ENCODE measurements at places on chromosomes 7 and 10.

DNA sequence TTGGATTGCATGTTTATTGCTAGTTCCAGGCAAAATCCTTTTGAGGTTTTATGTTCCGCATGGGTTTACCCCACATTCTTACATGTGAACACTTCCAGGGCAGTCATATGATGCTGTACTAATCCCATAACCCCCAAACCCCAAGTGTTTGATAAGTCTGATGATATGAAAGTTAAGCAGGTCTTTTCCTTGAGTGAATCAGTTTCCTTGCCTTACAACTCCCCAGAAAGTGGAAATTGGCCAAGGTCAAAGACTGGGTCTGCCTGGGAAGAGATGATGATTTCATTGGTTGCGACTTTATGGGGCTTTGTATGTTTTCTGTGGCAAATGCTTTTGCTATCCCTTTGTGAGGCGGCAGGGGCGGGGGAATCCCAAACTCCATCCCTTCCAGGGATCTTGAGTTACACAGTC lies 24.7 kb downstream of the AFAP1L2 start:
- no peak for DNase-seq

- DNase-seq, result no peak
Measured at GRCh38 chr7:40610461-40610860, 475.7 kb downstream of the SUGCT start.

DNA sequence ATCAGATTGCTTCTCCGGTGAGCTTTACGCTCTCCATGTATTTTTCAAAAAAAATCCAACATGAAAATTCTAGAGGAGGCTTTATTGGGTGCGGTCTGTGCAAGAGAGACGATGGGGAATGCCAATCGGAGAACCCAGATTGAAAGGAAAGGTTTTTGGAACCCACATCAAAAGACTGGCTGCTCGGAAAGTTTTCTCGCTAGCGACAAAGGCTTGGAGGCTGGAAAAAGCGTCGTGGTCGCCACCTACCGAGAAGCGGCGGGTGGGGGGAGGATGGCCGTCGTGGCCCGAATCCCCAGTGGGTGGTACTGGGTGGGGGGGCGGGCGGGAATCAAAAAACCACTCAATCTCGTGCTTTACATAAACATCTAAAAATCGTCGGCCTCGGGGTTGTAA lies 1.1 kb upstream of the GTF2I start:
- DNase-seq, result peak; percentile 55

DNA sequence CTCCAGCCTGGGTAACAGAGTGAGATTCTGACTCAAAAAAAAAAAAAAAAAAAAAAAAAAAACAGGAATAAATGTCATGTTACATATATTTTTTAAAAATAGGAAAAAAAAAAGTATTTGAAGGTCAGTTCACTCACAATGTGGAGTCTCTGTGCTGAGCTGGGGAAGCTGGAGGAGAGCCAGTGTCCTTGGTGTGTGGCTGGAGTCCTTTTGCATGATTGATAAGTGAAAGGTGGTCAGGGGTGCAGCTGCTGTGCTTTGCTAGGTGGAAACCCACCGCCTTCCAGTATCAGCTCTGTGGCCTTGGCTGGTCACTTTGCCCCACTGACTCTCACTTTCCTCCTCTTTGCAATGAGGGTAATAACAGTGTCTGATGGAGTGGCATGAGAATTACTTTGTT lies 101.9 kb downstream of the VWC2 start:
- no peak for DNase-seq

GRCh38 chr7:74483402-74484336 lies 30.0 kb downstream of the GTF2IRD1 start:
- no peak for DNase-seq

- no peak for DNase-seq
Measured at GRCh38 chr10:96949039-96949683, 117.1 kb downstream of the LCOR start.

DNA sequence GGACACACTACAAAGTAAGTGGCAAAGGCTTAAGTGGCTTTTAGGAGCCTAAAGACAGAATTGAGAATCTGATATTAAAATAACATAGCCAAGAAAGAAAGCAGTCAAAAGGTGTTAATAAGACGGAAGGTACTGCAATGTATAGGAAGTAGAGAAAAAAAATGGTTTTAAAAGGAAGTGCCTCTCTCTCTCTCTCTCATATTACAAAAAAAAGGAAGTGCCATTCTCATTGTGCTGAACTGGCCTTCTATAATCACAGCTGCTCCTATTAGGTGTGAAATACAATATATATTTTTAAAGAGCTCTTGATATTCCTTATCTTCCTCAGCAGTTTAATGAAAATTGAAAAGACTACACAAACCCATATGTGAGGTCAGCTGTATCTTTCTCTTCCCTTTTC lies 199.4 kb upstream of the NPVF start:
- DNase-seq, result no peak

- no peak for DNase-seq
Measured at GRCh38 chr7:87797395-87797794, 78.8 kb downstream of the SLC25A40 start.

- no peak for DNase-seq
Measured at GRCh38 chr7:20402747-20403230, 72.1 kb downstream of the ITGB8 start.

DNA sequence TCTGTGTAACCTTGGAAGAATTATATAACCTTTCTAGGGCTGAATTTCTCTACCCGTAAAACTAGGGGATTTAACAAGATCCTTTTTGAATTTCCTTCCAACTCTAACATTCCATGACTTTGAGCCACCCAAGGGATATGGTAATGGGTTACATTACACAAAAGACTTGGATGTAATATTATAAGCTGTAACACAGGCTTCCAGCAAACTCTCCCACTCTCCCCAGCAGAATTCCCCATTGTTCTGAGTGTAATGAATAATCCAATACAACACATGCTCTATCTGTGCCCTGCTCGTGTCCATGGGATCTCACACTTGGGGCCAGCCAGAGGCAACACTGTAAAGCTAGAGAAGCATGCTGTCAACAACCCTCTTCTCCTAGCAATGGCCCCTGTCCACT lies 790.6 kb upstream of the AUTS2 start:
- no peak for DNase-seq

DNA sequence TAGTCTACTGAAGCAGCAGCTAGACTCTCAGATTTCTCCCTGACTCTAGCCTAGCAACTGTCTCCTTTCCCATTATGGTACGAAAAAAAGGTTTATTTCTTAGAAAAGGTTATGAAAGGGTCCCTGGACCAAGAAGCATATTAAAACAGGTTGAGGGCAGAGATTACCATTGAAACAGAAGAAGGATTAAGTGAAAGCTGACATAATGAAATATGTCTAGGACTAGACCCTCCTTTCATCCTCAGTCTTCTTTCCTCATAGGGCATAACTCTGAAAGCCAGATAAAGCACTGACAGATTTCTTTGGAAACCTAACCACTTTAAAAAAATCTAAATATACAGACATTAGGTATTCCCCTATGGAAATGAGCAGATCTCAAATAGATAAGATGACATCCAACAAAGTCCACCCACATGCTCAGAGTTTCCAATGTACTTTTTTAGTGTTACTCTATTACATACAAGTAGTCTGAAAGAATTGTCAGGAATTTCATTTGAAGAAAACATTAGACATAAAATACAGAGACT lies 58.6 kb downstream of the JMJD1C start:
- no peak for DNase-seq

DNA sequence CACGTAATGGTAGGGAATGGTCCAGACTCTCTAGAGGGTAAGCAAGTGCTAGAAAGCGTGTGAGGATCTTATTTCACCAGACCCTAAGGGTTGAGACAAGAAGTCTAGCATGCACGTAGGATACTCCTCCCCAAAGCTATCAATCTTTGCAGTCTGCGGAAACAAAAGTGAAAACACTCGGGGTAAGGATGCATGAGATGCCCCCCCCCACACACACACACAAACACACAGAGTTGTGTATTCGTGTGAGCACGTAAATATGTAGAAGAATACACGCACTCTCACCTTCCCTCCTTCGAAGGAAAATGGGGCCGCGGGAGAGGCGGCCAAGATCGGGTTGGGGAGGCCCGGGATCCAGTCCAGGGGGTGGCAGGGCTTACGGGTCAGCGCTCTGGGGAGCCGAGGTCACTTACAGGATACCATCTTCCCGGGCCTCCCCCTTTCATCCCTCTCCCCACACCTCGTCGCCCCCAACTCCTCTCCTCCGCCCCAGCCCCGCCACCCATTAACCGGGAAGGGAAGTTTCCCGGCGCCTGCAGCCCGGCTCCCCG lies 455 bp downstream of the CUL2 start:
- peak; percentile 8 for DNase-seq

GRCh38 chr10:101903827-101904550 lies 60.4 kb upstream of the KCNIP2 start:
- DNase-seq, result no peak

GRCh38 chr7:935164-935873 lies 19.2 kb downstream of the ADAP1 start:
- no peak for DNase-seq

DNA sequence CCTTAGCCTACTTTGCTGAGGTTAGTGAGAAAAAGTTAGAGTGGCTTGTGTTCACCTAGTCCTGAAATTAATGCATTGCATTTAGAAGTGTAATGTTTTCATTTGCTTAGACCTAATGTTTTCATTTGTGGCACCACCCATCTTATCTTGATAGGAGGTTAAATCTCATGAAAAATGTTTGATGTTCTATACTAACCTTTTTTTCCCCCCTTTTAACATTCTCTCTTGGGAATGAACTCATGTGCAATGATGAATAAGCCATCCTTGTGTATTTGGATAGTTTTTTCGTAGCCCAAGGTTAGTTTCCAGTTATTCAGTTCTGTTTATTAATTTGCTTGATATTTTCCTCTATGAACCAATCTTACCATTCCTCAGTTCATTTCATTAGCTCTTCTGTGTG lies 2.8 kb downstream of the FHIP2A start:
- no peak for DNase-seq

DNA sequence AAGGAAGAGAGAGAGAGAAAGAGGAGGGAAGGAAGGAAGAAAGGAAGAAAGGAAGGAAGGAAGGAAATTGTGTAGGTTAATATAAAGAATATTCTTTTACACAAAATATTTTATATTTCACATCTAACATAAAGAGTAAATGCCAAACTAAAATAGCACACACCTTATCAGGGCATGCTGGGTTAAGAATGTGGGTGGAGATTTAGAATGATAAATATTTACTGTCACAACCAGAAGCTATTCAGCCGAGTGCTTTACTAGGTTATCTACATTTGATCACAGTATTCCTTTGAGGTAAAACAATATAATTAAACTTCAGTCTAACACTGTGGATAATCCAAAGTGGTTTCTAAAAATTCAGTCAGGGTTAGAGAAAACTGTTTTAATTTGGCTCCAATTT lies 103.3 kb downstream of the SEMA3A start:
- no peak for DNase-seq

GRCh38 chr7:114102131-114102530 lies 183.3 kb upstream of the PPP1R3A start:
- no peak for DNase-seq

- no peak for DNase-seq
Measured at GRCh38 chr7:72234086-72234485, 178.1 kb downstream of the CALN1 start.

- no peak for DNase-seq
Measured at GRCh38 chr10:95605163-95605562, 44.0 kb upstream of the SORBS1 start.

DNA sequence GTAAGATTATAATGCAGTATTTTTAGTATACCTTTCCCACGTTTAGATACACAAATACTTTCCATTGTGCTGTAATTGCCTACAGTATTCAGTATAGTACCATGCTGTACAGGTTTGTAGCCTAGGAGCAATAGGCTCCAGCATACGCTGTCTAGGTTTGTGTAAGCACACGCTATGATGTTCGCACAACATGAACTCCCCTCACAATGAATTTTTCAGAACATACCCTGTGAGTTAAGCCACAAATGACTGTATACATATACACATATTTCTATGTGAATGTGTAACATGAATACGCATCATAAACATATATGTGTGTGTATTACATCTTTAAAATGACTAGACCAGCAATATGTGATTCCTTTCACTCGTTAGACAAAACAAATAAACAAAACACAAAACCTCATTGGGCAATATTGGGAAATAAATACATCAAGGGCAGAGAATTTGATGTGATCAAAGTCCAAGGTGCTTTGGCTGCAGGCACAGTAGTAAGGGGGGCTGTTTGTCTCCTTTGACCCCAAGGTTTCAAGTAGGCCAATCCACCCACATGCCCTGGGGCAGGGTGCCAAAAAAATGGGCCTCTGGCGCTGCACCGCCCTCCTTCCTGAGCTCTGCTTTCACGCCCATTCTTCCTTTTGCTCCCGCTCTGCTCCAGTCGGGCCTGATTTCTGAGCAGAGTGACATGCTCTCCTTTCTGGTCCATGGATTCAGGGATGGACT lies 33.9 kb downstream of the CHN2 start:
- no peak for DNase-seq

- no peak for DNase-seq
Measured at GRCh38 chr10:61957806-61958205, 56.3 kb downstream of the ARID5B start.

GRCh38 chr7:146393346-146393745 lies 276.7 kb downstream of the CNTNAP2 start:
- no peak for DNase-seq

GRCh38 chr10:50398823-50399222 lies 147.5 kb upstream of the ASAH2 start:
- DNase-seq, result no peak

- DNase-seq, result peak; percentile 12
Measured at GRCh38 chr7:100516135-100516812, 22.7 kb upstream of the AGFG2 start.

DNA sequence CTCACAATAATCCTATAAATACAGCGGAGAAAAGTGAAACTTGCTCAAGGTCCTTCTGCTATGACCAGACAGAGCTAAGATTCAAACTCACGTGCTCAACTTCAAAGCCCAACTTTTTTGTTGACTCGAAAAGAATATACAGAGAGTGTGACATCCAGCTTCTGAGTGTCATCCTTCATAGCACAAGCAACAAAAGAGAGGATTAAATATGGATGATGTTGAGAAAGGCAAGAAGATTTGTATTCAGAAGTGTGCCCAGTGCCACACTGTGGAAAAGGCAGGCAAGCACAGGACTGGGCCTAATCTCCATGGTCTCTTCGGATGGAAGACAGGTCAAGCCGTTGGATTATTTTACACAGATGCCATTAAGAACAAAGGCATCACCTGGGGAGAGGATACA lies 2.1 kb upstream of the FAM3C start:
- DNase-seq, result no peak

DNA sequence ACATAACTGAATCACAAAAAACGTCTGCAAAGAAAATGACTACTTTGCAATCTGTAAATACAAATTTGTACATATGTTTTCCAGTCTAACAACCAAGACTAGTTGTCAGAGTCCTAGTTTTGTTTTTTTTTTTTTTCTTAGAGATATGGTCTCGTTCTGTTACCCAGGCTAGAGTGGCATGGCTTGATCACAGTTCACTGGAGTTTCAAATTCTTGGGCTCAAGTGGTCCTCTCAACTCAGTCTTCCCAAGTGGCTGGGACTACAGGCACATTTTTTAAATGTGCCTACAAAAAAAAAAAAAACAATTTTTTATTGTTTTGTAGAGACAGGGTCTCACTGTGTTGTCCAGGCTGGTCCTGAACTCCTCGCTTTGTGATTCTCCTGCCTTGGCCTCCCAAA lies 70.8 kb downstream of the ORC5 start:
- no peak for DNase-seq

- no peak for DNase-seq
Measured at GRCh38 chr7:116162254-116162653, 48.1 kb upstream of the TES start.
